SHP77 treated with DMSO at 0.1 percent for 48 hours (cell line): ENCODE measurements at places on chromosomes 7 and 10.

GRCh38 chr7:17126413-17127268 lies 171.8 kb upstream of the AHR start:
- DNase-seq = no peak

- no peak for DNase-seq
These were observed 219.1 kb upstream of the LRRN3 start for GRCh38 chr7:110871856-110872255.

DNA sequence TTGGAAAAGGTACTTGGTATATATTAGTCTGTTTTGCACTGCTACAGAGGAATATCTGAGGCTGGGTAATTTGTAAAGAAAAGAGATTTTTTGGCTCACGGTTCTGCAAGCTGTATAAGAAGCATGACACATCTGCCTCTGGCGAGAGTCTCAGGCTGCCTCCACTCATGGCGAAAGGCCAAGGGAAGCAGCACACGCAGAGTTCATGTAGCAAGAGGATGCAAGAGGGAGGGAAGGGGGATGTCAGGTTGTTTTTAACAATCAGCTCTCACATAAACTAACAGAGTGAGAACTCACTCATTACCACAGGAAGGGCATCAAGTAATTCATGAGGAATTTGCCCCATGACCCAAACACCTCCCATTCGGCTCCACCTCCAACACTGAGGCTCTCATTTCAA lies 484.8 kb upstream of the DPP6 start:
- DNase-seq = no peak

DNA sequence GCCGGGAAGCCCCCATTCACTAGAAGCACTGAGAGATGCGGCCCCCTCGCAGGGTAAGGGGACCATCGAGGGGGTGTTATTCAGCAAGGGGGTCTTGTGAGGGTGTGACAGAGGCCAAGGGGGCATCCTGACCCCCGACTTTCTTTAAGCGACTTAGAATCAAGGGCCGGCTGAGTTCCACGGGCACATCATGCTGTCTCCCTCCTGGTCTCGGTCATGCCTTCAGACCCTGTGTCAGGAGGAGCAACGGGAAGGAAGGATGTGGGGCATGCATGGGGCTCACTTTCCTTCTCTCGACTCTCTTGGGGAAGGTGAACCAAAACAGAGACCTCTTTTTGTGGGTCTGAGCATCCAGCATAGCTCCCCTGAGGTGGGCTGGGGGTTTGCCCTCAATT lies 2.5 kb downstream of the ACSL5 start:
- no peak for DNase-seq

- DNase-seq = no peak
These were observed 378.8 kb downstream of the PLXDC2 start for GRCh38 chr10:20195076-20195475.

- DNase-seq = no peak
These were observed 27.4 kb downstream of the GTF2I start for GRCh38 chr7:74684921-74685320.

DNA sequence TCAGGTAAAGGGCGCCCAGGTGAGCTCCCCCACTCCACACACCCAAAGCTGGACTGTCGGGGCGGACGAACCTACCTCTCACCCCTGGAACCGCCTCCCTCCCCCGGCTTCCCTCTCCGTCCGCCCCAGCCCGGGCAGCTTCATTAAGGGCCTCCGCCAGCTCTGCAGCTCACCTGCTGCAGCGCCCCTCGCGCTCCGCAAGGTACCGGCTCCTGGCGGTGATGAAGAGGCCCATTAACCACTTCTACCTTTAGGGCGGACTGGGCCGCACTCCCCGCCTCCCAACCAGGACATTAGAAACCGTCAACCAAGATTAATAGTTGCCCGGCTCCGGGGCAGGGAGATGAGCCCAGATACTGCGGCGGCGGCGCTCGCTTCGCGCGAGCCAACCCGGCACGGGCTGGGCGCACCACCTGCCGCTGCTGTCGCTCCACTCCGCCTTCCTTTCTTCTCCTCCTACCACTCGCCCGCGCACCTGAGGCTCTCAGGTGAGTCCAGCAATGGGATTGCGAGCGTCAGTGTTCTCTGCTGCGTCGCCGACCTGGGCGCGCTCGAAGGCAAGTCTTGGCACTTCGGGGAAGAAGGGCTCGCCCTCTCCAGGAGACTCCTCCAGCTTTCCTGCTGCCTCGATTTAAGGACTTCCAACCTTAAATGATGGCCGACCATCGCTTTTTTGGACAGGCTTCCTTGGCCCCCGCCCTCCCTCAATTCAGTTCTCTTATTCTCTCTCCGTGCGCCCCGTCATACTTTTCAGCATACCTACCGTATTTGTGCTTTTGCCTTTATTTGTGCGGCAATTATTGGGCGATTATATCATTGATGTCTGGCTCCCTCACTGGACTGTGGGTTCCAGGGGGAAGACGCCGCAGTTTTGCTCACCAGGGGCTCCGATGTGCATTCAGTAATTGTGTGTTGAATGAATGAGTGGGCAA lies 13.6 kb upstream of the KAZALD1 start:
- no peak for DNase-seq

DNA sequence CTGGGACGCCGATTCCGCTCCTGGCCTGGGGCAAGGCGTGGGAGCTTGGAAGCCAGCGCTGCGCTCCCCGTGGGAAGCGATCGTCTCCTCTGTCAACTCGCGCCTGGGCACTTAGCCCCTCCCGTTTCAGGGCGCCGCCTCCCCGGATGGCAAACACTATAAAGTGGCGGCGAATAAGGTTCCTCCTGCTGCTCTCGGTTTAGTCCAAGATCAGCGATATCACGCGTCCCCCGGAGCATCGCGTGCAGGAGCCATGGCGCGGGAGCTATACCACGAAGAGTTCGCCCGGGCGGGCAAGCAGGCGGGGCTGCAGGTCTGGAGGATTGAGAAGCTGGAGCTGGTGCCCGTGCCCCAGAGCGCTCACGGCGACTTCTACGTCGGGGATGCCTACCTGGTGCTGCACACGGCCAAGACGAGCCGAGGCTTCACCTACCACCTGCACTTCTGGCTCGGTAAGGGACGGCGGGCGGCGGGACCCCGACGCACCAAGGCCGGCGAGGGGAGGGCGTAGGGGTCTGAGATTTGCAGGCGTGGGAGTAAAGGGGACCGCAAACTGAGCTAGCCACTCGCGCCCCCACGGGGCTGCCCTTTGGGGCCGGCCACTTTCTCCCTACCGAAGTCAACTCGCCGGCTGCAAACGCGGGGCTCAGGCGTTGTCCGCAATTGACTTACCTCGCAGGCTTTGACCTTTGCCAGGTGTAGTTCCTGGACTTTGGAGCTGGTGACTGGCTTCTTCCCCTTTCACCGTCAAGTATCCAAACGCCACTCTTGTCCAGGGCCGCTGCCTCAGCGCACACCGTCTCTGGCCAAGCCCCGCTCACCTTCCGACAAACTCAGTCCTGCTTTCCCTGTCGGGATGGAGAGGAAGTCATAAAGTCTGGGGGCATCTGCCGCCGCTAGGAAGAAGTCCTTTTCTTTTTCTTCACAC lies at the start of gene SCIN:
TSS of gene SCIN (plus strand) at position 187 of the 928 bp plus-strand sequence. CDS start at position 254, 67 bp downstream.
- DNase-seq = peak; percentile 67

DNA sequence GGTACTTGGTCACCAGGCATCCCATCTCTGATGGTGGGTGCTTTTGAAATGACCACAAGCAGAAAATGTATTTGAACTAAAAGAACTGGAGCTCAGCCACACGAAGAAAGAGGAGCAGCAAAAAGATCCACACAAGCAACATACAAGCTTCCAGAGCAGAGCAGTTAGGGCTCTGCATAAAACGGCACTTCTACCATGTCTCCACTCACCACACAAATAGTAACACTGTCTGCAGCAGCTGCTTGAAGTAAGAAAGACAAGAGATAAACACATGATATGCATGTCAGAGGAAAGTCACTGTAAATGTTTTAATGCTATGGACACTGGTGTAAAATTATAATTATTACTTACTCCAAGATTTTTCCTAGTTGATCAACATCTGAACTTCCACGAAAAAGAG lies 32.5 kb upstream of the FAM133B start:
- DNase-seq = no peak

DNA sequence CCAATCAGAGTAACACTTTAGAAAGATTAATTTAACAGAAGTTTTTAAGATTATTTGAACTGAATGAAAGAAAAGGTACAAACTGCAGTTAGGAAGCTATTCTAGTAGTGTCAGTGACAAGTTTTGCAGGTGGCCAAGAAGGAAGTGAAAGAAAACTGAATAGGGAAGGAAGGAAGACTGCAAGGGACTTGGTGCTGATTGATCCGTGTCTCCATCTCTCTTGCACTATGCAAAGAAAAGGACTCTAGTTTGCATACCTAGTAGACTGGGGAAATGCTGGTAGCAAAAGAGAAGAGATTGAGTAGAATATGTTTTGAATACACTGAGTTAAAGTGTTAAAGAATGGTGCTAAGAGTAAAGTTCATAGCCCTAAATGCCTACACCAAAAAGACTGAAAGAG lies 33.0 kb downstream of the OR6V1 start:
- no peak for DNase-seq

- DNase-seq = no peak
These were observed 151.3 kb upstream of the RSU1 start for GRCh38 chr10:16968416-16969041.
